HAP-1 (cell line): ENCODE measurements at places on chromosomes 12 and 14.

GRCh38 chr12:51911788-51912711 lies 4.7 kb downstream of the ACVRL1 start:
- DNase-seq: no peak

GRCh38 chr12:48388938-48389337 lies 38.2 kb upstream of the ZNF641 start:
- DNase-seq: no peak

GRCh38 chr12:91883811-91884210 lies 261.8 kb downstream of the BTG1 start:
- no peak for DNase-seq

- no peak for DNase-seq
Observed at GRCh38 chr12:129662234-129662633, 241.6 kb downstream of the TMEM132D start.

- no peak for DNase-seq
Observed at GRCh38 chr14:101737414-101738339, 23.8 kb upstream of the PPP2R5C start.

GRCh38 chr14:38838049-38838978 lies 264.7 kb downstream of the SEC23A start:
- DNase-seq: no peak

DNA sequence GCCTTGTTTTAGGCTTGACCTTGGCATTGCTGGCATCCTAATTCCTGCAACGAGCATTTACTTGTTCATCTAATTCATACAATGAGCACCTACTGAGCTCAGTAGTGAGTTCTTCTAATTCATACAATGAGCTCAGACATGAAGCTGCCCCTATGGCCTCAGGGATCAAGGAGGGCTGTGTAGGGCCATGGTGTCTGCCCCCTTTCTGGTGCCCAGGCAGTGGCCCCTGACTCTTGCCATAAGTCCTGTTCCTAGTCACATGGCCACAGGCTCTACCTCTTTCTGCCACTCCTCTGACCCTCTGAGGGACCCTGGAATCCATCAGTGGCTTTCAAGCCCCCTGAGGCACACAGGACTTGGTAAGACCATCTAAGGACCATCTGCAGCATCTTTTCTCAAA lies 148.8 kb downstream of the ZFP36L1 start:
- no peak for DNase-seq

DNA sequence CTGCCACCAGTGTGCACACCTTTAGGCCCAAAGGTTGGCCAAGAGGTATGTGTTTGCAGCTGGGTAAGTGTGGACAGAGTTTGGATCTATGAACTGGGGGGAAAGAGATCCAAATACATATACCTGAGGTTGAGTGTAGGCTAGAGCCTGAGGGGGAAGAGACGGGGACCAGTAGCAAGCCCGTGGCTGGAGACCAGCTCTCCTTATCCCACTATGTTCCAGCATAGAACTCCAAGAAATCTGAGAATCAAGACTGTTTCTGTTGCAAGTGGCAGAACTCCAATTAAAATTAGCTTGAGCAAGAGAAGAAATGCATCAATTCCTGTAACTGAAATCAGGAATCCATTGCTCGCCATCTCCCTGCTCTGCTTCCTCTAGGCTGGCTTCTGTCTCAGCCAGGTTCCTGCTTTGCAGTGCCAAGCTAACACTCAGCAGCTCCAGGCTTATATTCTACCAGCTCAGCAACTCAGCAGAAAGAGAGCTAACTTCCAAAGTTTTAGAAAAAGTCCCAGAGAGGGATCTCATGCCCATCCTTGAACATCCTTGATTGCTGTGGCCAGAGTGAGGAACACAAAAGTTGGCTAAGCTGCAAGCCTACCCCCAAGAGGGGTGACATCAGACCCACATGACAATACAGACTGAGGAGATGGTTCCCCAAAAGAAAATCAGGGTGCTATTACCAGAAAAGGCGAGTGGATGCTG lies 1.5 kb upstream of the PCK2 start:
- DNase-seq: no peak

GRCh38 chr14:72855913-72856312 lies 38.0 kb downstream of the DPF3 start:
- DNase-seq: no peak

DNA sequence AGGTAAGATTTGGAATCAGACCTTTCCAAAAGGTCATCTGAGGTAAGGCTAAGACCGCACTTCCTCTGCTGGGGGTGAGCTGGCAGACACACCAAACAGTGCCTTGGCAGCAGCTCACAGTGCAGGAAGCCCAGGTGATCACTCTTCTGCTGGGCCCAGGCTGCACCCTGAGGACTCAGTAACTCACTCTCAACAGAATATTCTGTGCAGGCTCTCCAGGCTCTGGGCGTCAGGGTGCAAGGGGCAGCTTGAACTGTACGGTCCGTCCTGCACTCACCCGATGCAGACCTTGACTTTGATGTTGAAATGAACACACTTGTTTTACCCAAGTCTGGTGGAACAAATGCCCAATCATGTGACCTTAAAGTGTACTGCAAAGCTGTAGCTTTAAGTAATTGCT lies 6.0 kb downstream of the ALKBH2 start:
- no peak for DNase-seq

DNA sequence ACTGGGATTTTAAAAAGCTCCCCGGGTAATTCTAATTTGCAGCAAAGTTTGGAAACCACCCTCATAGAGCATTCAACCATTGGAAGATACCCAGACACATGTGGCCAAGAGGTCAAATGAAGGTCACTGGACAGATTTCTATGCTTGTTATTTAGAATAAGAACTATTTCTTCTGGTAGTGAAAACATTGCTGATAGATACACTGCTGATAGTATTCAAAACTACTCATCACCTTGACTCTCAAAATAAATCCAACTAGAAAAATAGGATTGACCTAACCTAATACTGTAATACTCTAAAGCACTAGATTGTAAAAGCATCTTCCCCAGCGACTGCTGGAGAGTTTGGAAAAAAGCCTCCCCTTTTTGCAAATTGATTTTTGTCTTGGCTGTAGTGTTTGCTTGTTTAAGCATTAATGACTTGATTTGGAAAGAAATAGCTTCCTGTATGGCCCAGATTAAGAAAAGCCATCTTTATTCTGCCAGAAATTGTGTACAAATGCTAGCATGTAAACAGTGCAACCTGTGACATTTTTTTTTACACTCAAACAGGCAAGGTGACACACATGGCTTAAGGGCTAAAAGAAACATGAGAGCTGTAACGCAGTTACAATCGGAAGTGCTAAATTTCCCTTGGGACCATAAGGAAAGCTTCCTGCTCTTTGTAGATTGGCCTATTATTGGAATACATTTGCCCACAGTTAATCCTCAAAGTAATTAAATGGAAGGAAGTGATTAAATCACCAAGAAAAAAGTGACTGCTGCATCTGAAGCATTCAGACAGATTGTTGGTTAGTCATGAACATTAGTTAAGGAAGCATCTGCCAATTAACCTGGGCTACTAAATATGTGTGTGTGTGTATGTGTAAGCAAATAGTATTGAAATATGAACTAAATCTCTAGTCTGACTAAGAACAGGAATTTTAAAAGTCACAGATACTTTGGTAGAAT lies 356.5 kb upstream of the ATP2B1 start:
- DNase-seq: no peak

DNA sequence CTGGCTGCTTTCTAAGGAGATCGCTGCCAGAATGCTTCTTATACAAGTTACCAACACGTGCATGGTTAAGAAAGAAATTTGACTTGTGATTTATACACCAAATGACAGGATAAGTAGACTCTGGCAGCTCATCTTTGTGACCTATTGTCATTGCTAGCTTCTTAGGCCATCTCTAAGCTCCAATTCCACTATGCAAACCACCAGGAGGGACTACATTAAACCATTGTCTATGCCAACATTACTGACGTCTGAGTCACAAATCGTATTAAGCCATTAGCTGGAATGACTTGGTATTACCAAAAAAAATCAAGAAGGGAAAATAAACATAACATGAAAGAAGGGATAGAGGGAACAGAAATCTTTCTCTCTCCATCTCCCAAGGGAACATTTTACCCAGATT lies 15.8 kb upstream of the VPS33A start:
- DNase-seq: peak; percentile 28

DNA sequence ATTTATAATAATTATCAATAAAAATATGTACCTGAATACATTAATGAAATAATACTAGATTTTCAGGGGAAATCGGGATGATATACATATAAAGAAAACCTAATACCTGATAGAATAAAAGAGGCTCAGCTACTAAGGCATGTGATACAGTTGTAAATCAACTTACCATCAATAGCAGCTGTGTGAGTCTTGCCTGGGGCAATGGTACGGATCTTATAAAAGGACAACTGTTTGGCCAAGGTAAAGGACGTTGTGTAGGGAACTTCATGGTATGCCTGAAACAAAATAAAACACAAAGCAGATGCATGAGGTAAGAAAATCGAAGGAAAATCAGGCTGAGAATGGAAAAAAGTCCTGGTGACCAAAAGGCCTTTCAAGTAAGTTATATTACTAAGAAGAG lies 25.4 kb downstream of the NEK9 start:
- peak; percentile 56 for DNase-seq

DNA sequence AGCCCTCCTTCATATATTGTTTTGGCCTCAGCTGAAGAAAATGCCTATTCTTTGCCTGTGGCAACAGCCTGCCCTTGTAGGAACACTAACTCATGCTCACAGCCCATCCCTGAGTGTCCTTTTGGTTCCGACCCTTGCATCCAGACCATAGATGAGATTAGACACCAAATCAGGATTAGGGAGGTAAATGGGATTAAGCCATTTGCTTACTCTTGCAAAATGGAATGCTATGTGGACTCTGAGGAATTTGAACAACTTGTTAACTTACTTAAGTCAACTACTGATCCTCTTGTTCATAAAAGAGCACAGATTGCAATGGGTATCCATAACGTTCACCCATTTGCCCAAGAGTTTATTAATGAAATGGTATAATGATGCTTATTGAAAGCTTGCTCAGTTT lies 27.3 kb downstream of the TSHR start:
- no peak for DNase-seq

- peak; percentile 21 for DNase-seq
Observed at GRCh38 chr12:30599608-30600007, 96.1 kb downstream of the IPO8 start.

DNA sequence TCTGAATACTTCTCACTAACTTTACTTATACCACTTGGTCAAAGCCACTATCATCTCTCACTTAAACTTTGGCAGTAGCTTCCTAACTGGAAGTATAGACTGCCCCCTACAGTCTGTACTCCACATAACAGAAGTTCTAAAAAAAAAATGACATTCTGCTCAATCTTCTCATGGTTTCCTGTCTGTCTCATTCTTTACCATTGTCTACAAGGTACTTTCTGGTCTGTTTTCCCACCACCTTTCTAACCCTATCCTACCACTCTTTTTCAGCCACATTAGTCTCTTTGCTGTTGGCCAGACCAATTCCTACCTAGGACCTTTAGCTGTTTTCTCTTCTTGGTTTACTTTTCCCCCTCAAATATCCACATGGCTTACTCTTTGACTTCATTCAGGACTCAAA lies 14.7 kb downstream of the CPSF6 start:
- DNase-seq: peak; percentile 56

DNA sequence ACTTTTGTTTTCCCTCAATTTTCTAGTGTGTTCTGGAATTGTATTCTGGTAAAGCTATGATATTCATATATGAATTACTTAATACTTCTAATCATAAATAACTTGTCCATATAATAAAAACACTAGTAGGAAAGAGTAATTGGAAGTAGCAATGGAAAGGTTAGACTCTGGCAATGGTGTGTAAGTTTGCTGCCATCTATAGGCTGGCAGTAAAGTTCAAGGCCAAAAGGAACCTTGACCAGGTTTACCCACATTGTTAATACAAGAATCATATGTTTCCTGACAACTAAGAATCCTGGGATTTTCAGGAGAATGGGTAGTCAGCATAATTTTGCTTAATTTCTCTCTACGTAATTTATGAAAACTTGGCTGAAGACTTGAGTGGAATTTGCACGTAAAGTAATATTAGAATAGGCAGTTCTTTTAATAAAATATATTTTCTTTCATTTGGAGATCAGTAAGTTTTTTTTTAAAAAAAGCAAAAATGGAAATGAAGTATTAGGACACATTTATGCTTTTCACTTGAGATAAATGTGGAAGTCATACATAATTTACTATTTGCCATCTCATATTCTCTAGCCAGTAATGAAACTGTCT lies 926.7 kb downstream of the GALC start:
- DNase-seq: no peak

- no peak for DNase-seq
Observed at GRCh38 chr12:56420411-56420810, 28.8 kb downstream of the TIMELESS start.

- no peak for DNase-seq
Observed at GRCh38 chr12:89994911-89995310, 286.3 kb upstream of the ATP2B1 start.

- no peak for DNase-seq
Observed at GRCh38 chr12:32139064-32139421, 32.4 kb downstream of the BICD1 start.

GRCh38 chr14:24195186-24196070 lies at the start of gene TM9SF1:
TM9SF1 (minus strand) TSS chr14:24195441; CDS start chr14:24195019, 422 bp downstream.
- peak; percentile 73 for DNase-seq

DNA sequence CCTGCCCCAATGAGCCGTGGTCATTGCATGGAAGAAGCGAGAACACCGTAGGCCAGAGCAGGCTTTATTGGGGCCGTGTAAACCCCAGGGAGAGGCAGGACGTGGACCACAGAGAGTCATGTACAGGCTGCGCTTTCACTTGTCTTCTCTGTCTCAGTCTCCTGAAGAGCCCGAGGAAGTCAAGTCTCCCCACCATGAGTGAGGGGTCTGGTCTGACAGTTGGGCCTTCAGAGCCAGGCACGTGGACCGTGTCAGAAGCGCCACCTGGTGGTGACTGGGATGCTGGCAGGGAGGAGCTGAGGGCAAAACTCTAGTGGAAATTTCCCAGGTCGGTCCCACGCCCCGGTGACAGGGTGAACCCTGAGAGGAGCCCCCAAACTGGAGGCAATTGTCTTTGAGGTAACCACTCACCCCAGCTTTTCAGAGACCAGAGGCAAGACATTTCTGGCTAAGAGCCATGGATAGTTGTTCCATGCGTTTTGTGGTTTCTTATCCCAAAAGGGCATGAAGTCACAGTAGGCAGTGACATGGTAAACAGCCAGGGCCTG lies 17.4 kb downstream of the RPS6KL1 start:
- DNase-seq: peak; percentile 41

DNA sequence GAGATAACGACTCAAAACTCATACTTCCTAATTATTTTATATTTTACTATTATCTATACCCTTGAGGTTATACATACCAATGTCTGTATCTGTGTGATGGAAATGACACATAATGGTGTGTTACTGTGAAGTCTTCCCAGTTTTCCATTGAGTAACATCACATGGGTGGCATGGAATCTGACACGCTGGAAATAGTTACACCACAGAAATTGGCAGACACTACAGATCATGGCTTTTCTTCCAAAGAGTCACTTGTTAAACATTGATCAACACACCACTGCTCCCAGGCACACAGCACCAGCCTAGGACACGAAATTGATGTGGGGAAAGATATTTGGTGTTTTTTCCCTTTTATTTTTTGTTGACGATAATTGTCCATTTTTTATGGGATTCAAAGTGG lies 33.0 kb upstream of the VWF start:
- DNase-seq: no peak

GRCh38 chr14:22819151-22819988 lies 4.1 kb upstream of the SLC7A7 start:
- DNase-seq: no peak
